Endothelial cell (in vitro differentiated cells): ENCODE measurements at places on chromosomes 7 and 10. TPM values are rescaled to one million over a fixed set of nuclear protein-coding genes. Genes with fewer than 3 reads are reported as not detected.

DNA sequence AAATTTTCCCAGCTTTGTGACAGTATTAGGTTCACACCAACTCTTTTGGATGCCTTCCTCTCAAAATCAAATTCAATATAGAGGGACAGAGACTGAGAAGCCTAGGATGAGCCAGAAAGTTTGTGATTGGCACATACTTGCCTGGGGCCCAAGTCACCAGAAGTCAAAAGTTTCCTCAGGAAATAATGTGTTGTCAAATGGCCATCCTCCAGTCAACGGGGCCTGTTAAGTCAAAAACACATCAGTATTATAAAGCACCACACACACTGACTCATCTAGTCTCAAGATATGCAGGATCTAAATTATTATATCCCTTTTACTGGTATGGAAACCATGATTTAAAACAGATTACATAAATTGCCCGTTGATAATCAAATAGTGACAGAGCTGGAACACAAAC is 158.1 kb downstream of the AHR start:
- no peaks in the 10 kb centered on the region for H3K27me3 ChIP-seq
- H3K36me3 ChIP-seq, result peaks cover 24% of the 10 kb centered on the region
- no peaks in the 10 kb centered on the region for H3K4me1 ChIP-seq
- DNase-seq, result no peak

The GDF2 gene
- total RNA-seq, result not detected

The GBX1 gene
- total RNA-seq, result 13.8 TPM

The LRIT1 gene
- total RNA-seq, result not detected

- H3K36me3 ChIP-seq, result peaks cover 15% of the 10 kb centered on the region
- H3K27ac ChIP-seq, result peak overlapping the region; percentile 96
- H3K27me3 ChIP-seq, result peaks cover 14% of the 10 kb centered on the region
- no peak for DNase-seq
Observed at GRCh38 chr10:70404787-70405036, 767 bp downstream of the EIF4EBP2 start.
